ENCODE measurements at places on chromosomes 12 and 14.
A peak's percentile ranks its signal among the peaks of the same experiment; 100 is the strongest.

DNA sequence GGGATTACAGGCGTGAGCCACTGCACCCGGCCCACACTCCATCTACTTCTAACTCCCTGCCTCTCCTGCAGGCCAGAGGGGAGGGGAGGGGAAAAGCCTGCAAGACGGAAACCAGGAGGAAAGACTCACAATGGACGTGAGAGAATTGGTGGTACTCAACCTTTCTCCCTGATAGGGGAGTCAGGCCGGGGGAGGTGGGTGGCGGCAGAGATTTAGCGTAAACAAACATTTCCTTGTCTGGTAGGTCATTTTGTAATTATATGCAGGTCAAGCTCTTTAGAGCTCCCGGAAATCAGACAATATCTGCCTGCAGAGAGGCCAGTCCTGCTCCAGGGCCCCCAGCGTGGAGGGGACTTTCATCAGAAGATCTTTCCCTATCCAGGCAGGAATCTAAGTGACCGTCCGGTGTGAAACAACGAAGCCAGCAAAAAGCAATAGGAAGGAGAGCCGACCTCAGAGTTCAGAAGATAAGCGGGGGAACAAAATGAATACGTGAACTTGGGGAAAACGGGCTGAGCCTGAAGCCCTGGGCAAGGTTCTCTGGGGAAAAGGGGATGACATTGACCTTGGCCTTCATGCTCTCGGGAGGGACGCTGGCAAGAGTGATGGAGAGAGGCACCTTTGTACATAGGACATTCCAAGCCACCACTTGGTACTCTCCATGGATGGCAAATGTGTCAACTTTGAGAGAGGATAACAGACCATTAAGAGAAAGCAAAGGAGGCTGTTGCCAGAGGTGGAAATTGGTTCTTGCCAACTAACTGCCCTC is 62.3 kb downstream of the SPRING1 start:
- H3K27ac ChIP-seq: no peak overlapping the region
- no peaks in the 10 kb centered on the region for H3K36me3 ChIP-seq
- H3K4me1 ChIP-seq: no peaks in the 10 kb centered on the region
- DNase-seq: no peak
- H3K27me3 ChIP-seq: no peaks in the 10 kb centered on the region

DNA sequence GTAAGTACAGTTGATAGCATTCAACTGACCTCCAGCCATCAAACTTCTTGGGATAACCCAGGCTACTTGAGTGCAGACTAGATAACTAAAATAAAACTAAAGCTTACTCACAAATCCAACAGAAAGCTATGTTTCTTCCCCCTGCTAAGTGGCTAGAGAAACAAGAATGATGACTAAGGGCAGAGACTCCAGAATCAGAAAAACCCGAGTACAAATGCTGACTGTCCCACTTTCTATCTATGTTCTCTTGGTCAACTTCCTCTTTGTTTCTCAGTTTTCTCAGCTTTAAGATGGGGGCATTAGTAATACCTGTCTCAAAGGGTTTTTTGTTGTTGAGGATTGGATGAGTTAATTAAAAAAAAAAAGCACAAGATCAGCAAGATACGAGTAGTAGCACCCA is 6.1 kb upstream of the NUAK1 start:
- H3K36me3 ChIP-seq: no peaks in the 10 kb centered on the region
- no peak for DNase-seq
- H3K27ac ChIP-seq: peak overlapping the region; percentile 64
- no peaks in the 10 kb centered on the region for H3K27me3 ChIP-seq

DNA sequence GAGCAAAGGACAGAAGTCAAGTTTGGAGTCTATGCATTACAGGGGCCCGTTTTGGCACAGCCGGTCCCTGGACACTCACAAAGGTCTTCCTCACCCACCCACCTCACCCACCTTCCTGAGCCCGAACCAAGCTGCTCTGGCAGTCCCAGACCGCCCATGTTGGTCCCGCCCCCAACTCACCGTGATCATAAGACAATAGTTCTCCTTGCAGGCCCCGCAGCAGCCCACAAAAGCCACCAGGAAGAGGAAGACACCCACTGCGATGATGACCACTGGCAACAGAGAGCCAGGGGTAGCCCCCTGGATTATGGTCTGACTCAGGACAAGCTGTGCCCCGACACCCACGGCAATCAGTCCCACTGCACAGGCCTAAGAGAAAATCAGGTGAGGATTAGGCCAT is 1.8 kb downstream of the CD63 start:
- H3K4me1 ChIP-seq: peaks cover 15% of the 10 kb centered on the region
- H3K36me3 ChIP-seq: peaks cover 39% of the 10 kb centered on the region
- DNase-seq: no peak
- H3K27ac ChIP-seq: peak overlapping the region; percentile 99

GRCh38 chr12:22340143-22340542 is 5.6 kb upstream of the ST8SIA1 start:
- no peaks in the 10 kb centered on the region for H3K36me3 ChIP-seq
- no peak for DNase-seq
- no peak overlapping the region for H3K4me3 ChIP-seq
- no peak overlapping the region for H3K27ac ChIP-seq

GRCh38 chr12:123031171-123031845 is 50.8 kb downstream of the ARL6IP4 start:
- H3K27ac ChIP-seq: no peak overlapping the region
- no peaks in the 10 kb centered on the region for H3K4me1 ChIP-seq
- H3K36me3 ChIP-seq: peaks cover 21% of the 10 kb centered on the region
- no peaks in the 10 kb centered on the region for H3K27me3 ChIP-seq

DNA sequence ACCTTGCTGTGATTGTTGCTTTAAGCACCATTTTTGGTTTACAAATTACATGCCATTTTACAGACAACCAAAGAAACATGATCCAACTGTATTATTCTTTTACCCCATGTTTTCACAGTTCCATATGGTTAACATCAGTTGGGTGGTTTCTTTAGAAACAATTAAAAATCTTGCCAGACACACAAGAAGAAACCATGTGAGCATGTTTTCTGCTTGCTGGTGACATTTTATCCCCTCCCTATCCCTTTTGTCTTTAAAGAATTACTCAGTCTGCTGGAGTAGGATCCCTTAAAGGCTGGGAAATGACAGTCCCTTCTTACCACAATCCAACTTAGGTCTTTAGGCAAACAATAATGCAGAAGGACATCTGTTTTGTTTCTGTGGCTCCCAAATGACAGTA is 121.8 kb upstream of the PLXNC1 start:
- no peak overlapping the region for H3K27ac ChIP-seq
- no peak overlapping the region for H3K4me3 ChIP-seq
- no peaks in the 10 kb centered on the region for H3K36me3 ChIP-seq

DNA sequence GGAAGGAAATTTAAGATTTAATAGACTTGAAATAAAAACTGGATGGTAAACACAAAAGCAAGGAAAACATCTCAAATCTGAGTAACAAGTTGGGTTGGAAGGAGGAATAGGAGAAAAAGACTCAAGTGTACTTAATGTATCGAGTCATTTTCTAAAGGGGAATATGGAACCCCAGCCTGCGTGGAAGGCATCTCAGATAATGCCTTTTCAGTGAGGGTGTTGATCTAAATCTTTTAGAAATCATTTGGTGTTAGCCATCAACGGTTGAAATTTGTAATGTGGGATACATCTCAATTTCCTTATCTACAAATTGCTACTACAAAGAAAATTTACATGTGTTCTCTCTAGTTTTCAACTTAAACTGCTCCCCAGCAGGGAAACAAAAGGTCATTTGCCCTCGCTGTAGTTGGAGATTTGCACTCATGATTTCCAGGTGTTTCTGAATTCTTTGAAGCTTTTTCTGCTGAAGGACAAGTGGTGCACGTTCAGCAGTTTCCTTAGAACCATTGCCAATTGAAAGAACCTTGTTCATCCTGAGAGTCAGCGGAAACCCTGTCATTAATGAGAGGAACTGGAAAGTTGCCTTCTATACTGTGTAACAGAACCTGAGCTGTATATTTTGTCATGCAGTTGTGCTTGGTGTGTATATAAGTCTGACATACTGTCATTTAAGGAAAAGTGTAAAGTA is 2.2 kb downstream of the PCBP2 start:
- no peaks in the 10 kb centered on the region for H3K27me3 ChIP-seq
- H3K36me3 ChIP-seq: peaks cover 49% of the 10 kb centered on the region

- H3K27ac ChIP-seq: no peak overlapping the region
- peaks cover 5% of the 10 kb centered on the region for H3K4me1 ChIP-seq
- H3K4me3 ChIP-seq: no peak overlapping the region
- DNase-seq: no peak
- no peaks in the 10 kb centered on the region for H3K36me3 ChIP-seq
These were observed 1.9 kb upstream of the DCAF4 start for GRCh38 chr14:72924337-72924736.

DNA sequence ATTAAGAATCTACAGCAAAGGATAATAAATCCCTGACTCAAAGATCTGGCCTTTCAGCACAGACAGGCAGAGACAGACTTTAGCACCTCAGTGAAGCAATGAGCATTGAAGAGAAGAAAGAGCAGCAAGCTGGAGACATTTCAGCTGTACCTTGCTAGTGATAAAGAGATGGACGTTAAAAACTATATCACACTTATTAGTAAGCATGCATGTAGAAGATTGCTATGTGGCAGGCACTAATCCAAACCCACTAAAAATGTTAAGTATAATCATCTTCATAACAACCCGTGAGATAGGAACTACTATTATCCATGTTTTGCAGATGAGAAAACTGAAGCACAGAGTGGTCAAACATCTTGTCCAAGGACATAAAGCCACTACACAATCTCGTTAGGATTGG is 1538.3 kb upstream of the FLRT2 start:
- no peak overlapping the region for H3K4me3 ChIP-seq
- H3K36me3 ChIP-seq: no peaks in the 10 kb centered on the region
- no peaks in the 10 kb centered on the region for H3K27me3 ChIP-seq
- no peak overlapping the region for H3K27ac ChIP-seq
- H3K4me1 ChIP-seq: no peaks in the 10 kb centered on the region

DNA sequence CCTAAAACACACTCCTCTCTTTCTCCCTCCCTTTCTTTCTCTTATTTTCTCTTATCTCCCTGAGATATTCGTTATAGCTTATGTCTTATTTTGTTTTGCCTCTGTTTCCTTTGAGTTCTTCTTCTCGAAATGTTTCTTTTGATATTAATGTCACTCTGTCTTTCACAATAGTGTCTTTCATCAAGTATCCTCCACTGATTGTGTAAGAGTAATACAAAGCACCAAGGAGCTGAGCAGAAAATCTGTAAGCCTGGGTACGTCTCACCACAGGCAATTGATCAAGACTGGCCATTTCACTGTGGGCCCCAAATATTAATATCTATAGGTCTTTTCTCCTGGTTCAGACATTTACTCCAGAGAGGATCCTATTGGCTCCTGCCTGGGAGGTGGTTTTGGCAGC is 4.8 kb upstream of the LYZ start:
- no peaks in the 10 kb centered on the region for H3K27me3 ChIP-seq
- H3K27ac ChIP-seq: no peak overlapping the region
- no peaks in the 10 kb centered on the region for H3K36me3 ChIP-seq
- H3K4me3 ChIP-seq: no peak overlapping the region
- DNase-seq: no peak
- H3K4me1 ChIP-seq: no peaks in the 10 kb centered on the region

DNA sequence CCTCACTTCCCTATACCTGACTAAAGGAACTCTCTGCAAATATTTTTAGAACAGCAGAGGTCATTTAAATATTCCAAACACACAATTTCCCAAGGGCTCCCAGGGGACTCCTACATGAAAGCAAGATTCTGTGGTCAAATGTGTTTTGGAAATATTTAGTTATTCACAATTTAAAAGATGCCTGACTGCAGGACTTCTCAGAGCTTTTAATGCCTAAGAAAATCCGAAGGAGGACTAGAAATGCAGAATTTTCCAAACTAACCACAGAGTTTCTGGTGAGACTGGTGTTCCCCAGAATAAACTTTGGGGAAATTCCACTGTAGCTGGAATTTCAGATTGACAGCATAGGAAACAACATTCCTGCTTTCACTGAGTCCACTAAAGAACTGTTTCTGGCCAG is 84.8 kb upstream of the MAP1LC3B2 start:
- DNase-seq: no peak
- H3K27ac ChIP-seq: no peak overlapping the region
- H3K27me3 ChIP-seq: no peaks in the 10 kb centered on the region
- H3K4me1 ChIP-seq: no peaks in the 10 kb centered on the region

GRCh38 chr14:53350866-53351265 is 197.7 kb upstream of the DDHD1 start:
- H3K4me1 ChIP-seq: no peaks in the 10 kb centered on the region
- no peaks in the 10 kb centered on the region for H3K27me3 ChIP-seq
- no peak overlapping the region for H3K4me3 ChIP-seq
- H3K27ac ChIP-seq: no peak overlapping the region

- DNase-seq: no peak
- H3K27ac ChIP-seq: peak overlapping the region; percentile 27
- H3K36me3 ChIP-seq: no peaks in the 10 kb centered on the region
These were observed 16.1 kb upstream of the CCDC85C start for GRCh38 chr14:99619835-99620834.

- no peaks in the 10 kb centered on the region for H3K36me3 ChIP-seq
- H3K4me1 ChIP-seq: no peaks in the 10 kb centered on the region
These were observed 5.8 kb upstream of the MRPL42 start for GRCh38 chr12:93461503-93461902.

GRCh38 chr12:12839873-12840579 is 26.9 kb downstream of the DDX47 start:
- H3K27ac ChIP-seq: peak overlapping the region; percentile 66
- no peaks in the 10 kb centered on the region for H3K36me3 ChIP-seq
- H3K4me3 ChIP-seq: no peak overlapping the region
- H3K27me3 ChIP-seq: no peaks in the 10 kb centered on the region
- peaks cover 11% of the 10 kb centered on the region for H3K4me1 ChIP-seq

- H3K27me3 ChIP-seq: no peaks in the 10 kb centered on the region
- H3K4me1 ChIP-seq: peaks cover 17% of the 10 kb centered on the region
- H3K36me3 ChIP-seq: no peaks in the 10 kb centered on the region
- no peak for DNase-seq
- H3K27ac ChIP-seq: peak overlapping the region; percentile 75
- H3K4me3 ChIP-seq: no peak overlapping the region
These were observed 7.0 kb downstream of the CORO1C start for GRCh38 chr12:108724054-108724889.

GRCh38 chr12:54378796-54379397 is 5.6 kb downstream of the ZNF385A start:
- H3K4me3 ChIP-seq: peak overlapping the region; percentile 75
- no peaks in the 10 kb centered on the region for H3K27me3 ChIP-seq
- H3K4me1 ChIP-seq: peaks cover 4% of the 10 kb centered on the region

DNA sequence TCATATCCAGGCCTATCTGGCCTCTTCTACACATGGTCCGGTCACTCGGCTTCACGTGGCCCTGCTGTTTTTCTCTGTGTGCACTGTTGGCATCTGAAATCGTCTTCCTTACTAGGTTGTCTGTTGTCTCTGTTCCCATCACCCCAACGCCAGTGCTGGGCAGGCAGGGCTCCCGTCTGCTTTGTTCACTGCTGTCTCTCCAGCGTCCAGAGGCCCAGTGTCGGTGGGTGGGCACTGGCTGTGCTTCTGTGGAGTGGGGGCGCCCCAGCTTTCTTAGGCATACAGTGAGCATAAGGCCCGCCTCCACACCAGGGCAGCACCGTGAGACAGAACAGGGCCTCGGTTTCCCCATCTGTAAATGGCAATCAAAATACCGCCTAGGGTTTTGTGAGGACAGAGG is 153.1 kb downstream of the BCL11B start:
- no peaks in the 10 kb centered on the region for H3K36me3 ChIP-seq
- H3K27ac ChIP-seq: no peak overlapping the region
- no peak overlapping the region for H3K4me3 ChIP-seq
- H3K4me1 ChIP-seq: no peaks in the 10 kb centered on the region
- DNase-seq: no peak
